ENCODE measurements at places on chromosomes 11 and 22.

DNA sequence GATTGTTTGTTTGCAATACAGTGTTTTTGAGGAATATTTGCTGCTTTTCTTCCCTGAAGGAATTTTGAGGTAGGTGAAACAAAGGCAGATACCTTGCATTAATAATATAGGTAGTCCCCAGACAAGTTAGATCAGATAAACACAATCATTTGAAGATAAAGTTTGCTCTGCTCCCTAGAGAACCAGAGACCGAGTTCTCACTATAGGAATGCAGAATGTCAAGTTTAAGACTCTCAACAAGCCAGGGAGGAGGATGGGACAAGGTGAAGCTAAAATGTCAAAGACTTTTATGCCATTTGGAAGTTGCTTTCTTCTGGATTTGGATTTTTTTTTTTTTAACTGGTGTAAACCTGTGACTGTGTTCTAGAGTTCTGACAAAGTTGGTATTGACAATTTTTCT lies 364.7 kb downstream of the TTC28 start:
- DNase-seq: no peak

DNA sequence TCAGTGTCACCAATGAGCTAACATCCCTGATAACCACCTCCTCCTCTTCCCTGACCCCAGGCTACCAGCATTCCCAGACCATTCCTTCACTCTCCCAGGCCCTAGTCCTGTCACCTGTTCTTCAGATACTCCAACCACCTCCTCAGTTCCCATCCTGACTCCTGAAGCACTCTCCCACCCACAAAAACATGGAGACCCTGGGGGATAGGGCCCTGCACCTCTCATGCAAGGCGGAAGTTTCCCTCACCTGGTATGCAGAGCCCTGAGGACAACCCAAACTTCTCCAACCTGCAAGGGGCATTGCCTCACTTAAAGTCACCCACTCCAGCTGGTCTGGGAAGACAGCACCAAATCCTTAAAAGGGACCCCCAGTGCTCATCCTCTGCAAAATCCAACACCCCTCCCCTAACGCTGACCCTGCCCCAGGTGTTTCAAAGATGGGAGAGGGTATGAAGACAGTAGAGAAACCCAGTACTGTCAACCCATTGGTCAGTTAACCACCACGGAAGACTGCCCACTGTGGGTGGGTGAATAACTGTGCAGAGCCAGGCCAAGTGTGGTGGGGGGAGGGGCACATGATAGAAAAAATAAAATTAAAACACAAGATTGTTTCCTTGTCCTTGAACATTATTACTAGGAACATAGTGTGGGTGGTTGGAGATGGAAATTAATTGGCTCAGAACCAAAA lies 1.4 kb downstream of the TNKS1BP1 start:
- DNase-seq: no peak

DNA sequence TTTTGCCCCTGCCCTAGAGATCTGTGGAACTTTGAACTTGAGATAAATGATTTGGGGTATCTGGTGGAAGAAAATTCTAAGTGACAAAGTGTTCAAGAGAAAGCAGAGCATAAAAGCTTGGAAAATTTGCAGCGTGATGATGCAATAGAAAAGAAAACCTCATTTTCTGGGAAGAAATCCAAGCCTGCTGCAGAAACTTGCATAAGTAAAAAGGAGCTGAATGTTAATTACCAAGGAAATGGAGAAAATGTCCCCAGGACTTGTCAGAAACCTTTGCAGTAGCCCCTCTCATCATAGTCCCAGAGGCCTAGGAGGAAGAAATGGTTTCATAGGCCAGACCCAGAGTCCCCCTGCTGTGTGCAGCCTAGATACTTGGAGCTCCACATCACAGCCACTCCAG lies 686.9 kb downstream of the FAM181B start:
- DNase-seq: no peak

- DNase-seq: no peak
These were observed 50.5 kb upstream of the SHANK2 start for GRCh38 chr11:71302911-71303310.

- DNase-seq: no peak
These were observed 1.1 kb upstream of the CD248 start for GRCh38 chr11:66317723-66318599.

DNA sequence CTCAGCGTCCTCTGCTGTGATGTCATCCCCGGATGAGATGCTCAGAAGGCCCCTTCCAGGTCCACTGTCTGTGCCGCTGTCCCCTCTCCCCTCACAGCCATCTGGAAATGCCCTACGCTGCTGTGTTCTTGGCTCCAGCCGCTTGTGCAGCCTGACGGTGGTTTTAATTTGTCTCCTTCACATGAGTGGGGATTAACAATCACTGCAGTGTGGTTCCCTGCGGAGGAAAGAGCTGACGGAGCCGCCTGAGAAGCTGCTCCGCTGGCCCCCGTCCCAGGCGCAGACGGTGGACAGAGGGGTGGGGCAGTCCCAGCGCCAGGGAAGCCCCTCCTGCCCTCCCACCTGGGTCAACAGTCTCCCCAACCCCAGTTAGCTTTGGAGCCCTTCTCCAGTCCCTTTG lies 67.5 kb upstream of the PHF21B start:
- DNase-seq: no peak
